ENCODE measurements at places on chromosomes 3 and 15.

GRCh38 chr3:154224866-154225265, 99.4 kb downstream of the DHX36 start:
- DNase-seq, result no peak

GRCh38 chr3:173650596-173650995, 253.1 kb downstream of the NLGN1 start:
- no peak for DNase-seq

GRCh38 chr3:129723558-129724324, 117.3 kb upstream of the PLXND1 start:
- DNase-seq, result no peak

DNA sequence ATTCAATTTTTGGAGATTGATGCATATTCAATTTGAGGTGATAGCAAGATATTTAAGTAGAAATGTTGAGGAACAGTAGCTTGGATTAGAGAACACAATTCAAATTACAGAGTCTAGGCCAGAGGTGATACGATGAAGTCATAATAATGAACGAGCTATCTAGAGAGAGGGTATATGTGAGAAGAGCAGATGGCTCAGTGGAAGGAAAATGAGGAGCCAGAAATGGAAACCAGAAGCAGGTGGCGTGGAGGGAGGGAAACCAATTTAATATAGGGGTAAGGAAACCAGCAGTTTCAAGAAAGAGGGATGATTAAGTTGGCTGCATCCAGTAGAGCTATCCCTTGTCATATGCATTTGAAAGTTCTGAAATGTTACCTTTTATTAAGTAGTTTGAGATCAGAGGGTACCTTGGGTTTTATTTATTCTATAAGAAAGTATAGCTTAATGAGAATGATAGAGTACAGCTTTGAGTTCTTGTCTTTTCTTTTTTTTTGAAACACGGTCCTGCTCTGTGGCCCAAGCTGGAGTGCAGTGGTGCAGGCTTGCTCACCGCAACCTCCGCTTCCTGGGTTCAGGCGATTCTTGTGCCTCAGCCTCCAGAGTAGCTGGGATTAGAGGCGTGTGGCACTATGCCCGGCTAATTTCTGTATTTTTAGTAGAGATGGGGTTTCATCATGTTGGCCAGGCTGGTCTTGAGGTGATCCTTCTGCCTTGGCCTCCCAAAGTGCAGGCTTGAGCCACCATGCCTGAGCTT, 22.1 kb downstream of the NCK1 start:
- DNase-seq, result peak; percentile 74

- no peak for DNase-seq
Measured at GRCh38 chr15:36361351-36361870, 218.0 kb upstream of the CDIN1 start.

Measured in NCI-H1436 (cell line).